ENCODE measurements at places on chromosomes 16 and 17.

GRCh38 chr16:24543949-24544348 is 4.6 kb downstream of the RBBP6 start:
- no peak for DNase-seq

DNA sequence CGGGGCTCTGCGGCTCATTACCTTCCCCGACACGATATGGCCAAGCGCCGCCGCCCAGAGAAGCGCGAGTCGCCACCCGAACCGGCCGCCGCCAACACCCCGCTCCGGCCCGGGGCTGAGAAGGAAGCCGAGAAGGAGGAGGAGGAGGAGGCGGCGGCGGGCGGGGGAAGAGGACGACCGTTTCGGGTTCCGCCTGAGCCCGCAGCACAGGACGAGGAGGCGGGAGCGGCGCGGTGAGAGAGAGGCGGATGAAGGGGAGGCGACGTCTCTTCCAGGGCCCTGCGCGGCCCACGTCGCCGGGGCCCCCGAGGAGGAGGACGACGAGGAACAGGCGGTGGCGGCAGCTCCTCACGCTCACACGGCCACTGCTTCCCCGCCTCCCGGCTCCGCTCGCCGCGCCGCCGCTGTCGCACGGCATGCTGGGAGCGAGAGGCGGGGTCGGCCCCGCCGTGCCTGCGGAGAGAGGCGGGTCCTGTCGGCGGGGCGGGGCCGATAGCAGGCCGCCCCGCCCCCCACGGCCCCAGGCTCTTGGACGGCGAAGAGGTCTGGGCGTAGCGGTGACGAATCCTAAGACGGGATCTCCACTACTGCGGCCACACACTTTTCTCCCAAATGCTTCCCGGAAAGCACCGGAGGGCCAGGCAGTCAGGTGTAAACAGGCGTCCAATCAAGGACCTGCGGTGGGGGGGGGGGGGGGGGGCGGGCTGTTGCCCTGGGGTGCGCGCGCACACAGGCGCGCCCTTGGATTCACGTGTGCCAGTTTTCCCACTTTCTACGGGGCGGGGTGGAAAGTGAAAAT is 97.3 kb upstream of the METTL9 start:
- DNase-seq, result peak; percentile 86

GRCh38 chr16:5040451-5040850 is 6.7 kb upstream of the NAGPA start:
- DNase-seq, result no peak

DNA sequence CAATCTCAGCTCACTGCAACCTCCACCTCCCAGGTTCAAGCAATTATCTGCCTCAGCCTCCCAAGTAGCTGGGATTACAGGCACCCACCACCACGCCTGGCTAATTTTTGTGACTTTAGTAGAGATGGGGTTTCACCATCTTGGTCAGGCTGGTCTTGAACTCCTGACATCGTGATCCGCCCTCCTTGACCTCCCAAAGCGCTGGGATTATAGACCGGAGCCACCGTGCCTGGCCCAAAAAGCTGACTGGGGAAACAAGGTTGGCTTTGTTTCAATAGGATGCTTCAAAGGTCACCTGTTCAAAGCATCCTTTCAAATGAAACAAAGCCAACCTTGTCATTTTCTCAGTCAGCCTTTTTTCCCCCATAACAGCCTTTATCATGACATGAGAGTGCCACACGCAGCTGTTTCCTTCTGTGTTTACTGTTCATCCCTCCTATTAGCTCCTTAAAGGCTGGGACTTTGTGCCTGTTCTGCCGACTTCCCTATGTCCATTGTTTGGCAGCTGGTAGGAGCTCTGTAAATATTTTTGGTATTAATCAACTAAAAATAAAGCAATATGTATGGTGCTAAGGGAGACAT is 51.1 kb downstream of the ADAMTS18 start:
- no peak for DNase-seq

- no peak for DNase-seq
Observed at GRCh38 chr16:8795091-8795490, 2.3 kb downstream of the TMEM186 start.

GRCh38 chr17:76138896-76139752 is 1.9 kb downstream of the FOXJ1 start:
- DNase-seq, result no peak

DNA sequence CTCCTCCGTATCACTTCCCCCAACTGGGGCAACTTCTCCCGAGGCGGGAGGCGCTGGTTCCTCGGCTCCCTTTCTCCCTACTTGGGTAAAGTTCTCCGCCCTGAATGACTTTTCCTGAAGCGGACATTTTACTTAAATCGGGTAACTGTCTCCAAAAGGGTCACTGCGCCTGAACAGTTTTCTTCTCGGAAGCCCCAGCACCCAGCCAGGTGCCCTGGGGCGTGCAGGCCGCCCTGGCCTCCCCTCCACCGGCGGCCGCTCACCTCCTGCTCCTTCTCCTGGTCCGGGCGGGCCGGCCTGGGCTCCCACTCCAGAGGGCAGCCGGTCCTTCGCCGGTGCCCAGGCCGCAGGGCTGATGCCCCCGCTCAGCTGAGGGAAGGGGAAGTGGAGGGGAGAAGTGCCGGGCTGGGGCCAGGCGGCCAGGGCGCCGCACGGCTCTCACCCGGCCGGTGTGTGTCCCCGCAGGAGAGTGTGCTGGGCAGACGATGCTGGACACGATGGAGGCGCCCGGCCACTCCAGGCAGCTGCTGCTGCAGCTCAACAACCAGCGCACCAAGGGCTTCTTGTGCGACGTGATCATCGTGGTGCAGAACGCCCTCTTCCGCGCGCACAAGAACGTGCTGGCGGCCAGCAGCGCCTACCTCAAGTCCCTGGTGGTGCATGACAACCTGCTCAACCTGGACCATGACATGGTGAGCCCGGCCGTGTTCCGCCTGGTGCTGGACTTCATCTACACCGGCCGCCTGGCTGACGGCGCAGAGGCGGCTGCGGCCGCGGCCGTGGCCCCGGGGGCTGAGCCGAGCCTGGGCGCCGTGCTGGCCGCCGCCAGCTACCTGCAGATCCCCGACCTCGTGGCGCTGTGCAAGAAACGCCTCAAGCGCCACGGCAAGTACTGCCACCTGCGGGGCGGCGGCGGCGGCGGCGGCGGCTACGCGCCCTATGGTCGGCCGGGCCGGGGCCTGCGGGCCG is 1.6 kb downstream of the HIC1 start:
- no peak for DNase-seq

GRCh38 chr17:63041251-63041650 is 75.2 kb downstream of the TANC2 start:
- no peak for DNase-seq

DNA sequence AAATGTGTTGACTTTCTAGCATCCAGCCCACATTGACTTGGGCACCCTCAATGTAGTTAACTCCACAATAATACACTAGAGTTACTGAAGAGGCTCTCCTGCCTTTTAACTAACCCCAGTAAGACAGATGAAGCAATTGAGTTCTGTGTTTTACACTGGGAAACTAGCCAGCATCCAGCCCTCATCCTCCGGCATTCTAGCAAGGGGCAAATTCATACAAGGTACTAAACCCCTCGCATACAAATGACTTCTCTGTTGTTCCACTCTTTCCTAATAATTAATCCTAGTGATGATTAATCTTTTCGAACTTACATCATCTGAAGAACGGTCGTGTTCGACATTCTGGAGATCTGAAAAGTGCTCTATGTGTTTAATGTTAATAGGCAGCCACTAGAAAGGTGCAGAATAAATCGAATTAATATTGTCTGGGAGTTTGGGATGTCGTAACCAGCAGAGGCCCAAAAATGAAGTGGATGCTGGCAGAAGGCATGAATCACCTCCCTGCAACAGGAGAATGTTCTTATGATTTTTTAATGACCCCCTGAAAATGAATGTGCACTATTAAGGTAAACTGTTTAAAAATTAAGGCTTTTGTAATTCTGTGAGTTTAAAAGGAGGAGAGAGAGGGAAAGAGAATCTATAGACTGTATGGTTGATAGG is 249.4 kb downstream of the SNX29 start:
- DNase-seq, result no peak

GRCh38 chr16:56847173-56847910 is 17.7 kb upstream of the SLC12A3 start:
- DNase-seq, result no peak

GRCh38 chr16:82807311-82807710 is 180.5 kb downstream of the CDH13 start:
- DNase-seq, result no peak

DNA sequence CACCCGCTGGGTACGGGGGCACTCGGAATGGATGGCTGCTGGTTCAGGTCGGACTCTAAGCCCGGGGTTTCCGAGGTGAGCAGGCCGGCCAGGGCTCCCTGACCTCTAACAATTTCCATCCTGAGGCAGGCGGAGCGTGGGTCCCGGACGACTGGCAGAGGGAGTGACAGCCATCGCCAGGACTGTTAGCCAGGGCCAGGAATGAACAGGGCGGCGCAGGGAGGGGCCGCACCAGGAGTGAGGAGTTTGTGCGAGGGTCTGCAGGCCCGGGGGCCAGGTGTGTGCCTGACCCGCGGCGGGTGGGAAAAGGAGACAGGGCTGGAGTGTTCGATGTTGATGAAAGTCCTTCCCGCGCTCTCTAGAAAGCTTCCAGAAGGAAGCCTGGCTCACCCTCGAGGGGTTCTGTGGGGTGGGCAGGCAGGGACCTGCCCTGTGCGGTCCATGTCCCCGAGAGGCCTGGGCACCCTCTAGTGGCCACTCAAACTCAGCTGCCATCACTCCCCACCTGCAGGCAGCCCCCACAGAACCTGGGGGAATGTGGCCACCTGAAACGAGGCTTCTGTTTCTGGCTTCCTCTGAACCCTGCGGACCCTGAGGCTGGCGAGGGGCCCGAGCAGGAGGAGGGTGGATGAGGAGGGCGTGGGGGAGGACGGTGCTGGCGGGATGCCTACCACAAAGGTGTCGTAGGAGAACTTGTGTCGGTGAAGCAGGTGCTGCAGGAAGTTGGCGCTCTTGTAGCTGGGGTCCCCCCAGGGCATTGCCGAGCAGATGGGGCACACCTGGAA is 8.2 kb downstream of the RNF166 start:
- no peak for DNase-seq

- DNase-seq, result peak; percentile 12
Observed at GRCh38 chr17:65750631-65751115, 189.2 kb upstream of the AXIN2 start.

DNA sequence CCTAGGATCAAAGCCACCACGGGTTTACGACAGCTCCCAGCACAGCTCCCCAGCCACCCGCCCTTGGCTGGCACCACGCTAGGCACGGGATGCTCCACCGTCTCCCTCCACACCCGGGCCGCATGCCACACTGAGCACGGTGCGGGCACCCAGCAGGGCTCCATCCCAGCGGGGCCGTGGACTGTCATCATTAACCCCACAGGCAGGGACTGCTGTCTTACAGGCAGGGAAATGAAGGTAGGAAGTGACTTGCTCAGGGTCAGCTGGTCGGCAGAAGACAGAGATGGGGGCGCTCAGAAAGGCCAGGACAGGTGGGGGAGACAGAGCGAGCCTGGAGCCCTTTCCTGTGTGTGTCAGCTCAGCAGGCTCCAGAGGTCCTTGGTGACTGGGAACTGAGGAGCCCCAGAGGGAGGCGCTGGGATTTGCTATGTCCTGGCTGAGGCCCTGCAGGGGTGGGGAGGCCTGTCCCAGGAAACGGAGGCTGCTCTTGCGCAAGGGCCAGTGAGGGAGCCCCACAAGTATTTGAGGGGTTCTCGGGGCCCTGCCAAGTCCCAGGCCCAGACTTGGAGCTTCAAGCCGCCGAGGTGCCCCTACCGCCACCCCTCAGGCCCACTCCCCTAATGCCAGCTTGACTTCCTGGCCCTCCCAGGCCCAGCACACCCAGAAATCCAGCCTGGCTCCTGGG is 3.2 kb downstream of the UBALD1 start:
- no peak for DNase-seq

GRCh38 chr17:12995896-12996295 is 21.9 kb downstream of the ELAC2 start:
- no peak for DNase-seq

GRCh38 chr17:5355421-5356129 is 63.9 kb downstream of the NUP88 start:
- DNase-seq, result no peak

DNA sequence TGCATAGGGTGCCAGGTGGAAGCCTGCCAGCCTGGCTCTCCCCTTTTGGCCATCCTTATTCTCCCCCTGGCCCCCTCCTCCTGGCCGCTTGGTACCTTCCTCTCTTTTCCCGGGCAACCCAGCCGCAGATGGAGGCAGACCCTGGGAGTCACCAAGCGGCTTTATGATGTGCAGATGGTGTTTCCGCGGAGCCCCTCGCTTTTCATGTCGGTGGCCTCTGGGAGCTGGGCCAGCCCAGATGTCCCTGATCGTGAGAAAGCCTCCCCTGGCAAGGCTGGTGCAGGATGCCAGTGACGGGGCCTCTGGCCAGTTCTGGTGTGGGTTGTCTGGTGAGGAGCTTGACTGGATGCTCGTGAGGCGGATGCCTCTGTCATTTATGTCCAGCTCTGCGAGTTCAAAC is 18.0 kb upstream of the BRD7 start:
- no peak for DNase-seq

GRCh38 chr16:85092851-85093250 is 19.4 kb downstream of the CIBAR2 start:
- DNase-seq, result no peak

DNA sequence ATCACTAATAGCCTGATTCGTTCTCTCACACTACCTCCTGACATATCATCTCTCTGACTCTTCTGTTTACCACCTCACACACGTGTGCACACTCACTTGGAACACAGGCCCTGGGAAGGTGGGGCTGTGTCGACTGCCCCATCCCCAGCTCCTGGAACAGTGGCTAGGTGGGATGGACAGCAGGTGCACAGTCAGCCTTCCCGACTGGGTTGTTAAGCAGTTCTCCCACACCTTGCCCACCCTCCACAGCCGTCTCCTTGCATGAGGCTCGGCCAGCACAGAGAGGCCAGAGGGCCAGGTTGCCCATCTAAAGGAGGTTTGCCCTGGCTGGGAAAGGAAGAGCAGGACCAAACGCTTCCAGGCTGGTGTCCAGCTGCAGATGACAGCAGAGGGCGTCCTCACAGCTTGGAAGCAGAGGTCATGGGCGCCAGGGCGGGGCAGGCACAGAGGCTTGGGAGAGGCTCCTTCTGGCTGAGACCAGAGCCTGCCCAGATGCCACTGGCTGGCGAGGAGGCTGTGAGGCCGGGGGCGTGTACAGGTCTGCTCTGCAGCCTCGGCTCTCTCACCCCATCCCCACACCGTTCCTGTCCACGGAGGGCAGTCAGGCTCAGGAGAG is 92.8 kb downstream of the AMFR start:
- DNase-seq, result peak; percentile 13

DNA sequence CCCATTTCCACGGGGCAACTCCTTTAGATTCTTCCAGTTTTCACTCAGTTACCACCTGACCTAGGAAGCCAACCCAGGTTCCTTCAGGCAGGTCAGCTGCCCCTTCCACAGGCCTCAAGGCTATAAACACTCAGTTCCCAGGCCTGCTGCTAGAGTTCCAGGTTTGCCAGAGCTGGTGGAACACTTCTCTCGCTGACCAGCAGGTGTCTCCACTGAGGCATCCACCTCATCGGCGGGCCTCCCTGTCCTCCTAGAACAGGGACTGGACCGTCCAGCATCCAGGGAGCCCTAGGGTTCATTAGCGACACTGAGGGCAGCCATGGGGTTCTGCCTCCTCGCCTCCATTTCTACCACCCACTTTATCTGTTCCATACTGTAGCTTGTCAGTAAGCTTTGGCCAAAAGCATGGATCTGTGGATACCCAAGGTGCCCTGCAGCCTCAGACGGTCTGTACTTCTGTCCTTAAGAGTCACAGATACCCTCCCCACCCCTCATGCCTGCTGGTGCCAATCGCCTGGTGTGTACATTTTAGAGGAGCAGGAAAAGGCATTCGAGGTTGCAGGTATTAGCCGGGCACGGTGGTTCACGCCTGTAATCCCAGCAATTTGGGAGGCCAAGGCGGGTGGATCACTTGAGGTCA is 29.0 kb downstream of the PIMREG start:
- DNase-seq, result peak; percentile 71
